ENCODE measurements at places on chromosomes 13 and 19. TPM values are rescaled to one million over a fixed set of nuclear protein-coding genes. Genes with fewer than 3 reads are reported as not detected.
A peak's percentile ranks its signal among the peaks of the same experiment; 100 is the strongest.

The PGLYRP2 gene
- total RNA-seq = not detected

The ARHGEF1 gene
- total RNA-seq = 87.8 TPM

The LILRA1 gene
- total RNA-seq = not detected

- DNase-seq = no peak
Observed at GRCh38 chr19:40571005-40571318, 5.7 kb upstream of the SHKBP1 start.

- no peak for DNase-seq
Observed at GRCh38 chr13:63024458-63024857, 1608.8 kb upstream of the PCDH20 start.

DNA sequence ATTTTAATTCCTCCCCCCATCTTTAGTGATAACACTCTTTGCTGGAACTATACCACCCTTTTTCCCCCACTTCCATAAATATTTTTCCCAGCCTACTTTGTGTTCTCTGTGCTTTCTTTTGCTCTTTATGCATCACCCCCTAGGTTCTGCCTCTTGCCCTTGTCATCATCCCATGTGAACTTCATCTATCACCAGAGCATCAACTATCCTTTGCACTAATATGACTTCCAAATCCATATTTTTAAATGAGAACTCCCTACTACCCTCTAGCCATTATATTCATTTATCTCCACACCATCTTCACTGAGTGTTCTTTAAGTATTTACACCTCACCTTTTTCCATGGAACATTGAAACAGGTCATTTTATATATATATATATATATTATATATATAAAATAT is 452.7 kb downstream of the FOXO1 start:
- DNase-seq = no peak

GRCh38 chr13:92480387-92480786 is 746.2 kb upstream of the GPC6 start:
- DNase-seq = no peak

- peak; percentile 95 for DNase-seq
Observed at GRCh38 chr19:18785179-18786124, 5.7 kb downstream of the COMP start.

GRCh38 chr19:33125929-33126388 is 6.0 kb upstream of the WDR88 start:
- peak; percentile 31 for DNase-seq

GRCh38 chr19:46978171-46978869 is 41.3 kb upstream of the NPAS1 start:
- no peak for DNase-seq

All from left colon (tissue), 2 donors.